ENCODE measurements at places on chromosomes 12 and 14. TPM values are rescaled to one million over a fixed set of nuclear protein-coding genes. Genes with fewer than 3 reads are reported as not detected.

The FBLN5 gene
- total RNA-seq = 35.4 TPM

The NANOG gene
- total RNA-seq = not detected

The SLC25A21 gene
- total RNA-seq = 0.57 TPM

The DPY19L2 gene
- total RNA-seq = 1.8 TPM

The C12orf42 gene
- not detected for total RNA-seq

The CMTM5 gene
- 0.14 TPM for total RNA-seq

The HPD gene
- 2.2 TPM for total RNA-seq

The EXD2 gene
- total RNA-seq = 14.8 TPM

The SIRT4 gene
- 1.00 TPM for total RNA-seq

The SFSWAP gene
- total RNA-seq = 18.8 TPM

The ZNF385A gene
- 0.71 TPM for total RNA-seq

The SLC6A13 gene
- 0.14 TPM for total RNA-seq

The TDRD9 gene
- total RNA-seq = 0.37 TPM

The GPR84 gene
- total RNA-seq = not detected

The RNASE7 gene
- not detected for total RNA-seq

The ERBB3 gene
- total RNA-seq = 0.28 TPM

The NGB gene
- not detected for total RNA-seq

The MGST1 gene
- total RNA-seq = 69.8 TPM

The ACRBP gene
- total RNA-seq = 0.28 TPM

The LTBP2 gene
- 71.0 TPM for total RNA-seq

The KIF26A gene
- total RNA-seq = under 0.01 TPM

The CAPZA3 gene
- 0.14 TPM for total RNA-seq

The GSC gene
- total RNA-seq = 0.71 TPM

The CACNA2D4 gene
- 0.43 TPM for total RNA-seq

The CLEC2B gene
- total RNA-seq = 22.3 TPM

The ITGB7 gene
- total RNA-seq = 0.37 TPM

The TAS2R7 gene
- total RNA-seq = not detected

The BTG1 gene
- 7.1 TPM for total RNA-seq

The SDR9C7 gene
- not detected for total RNA-seq

The CFL2 gene
- total RNA-seq = 107 TPM

The KLHDC1 gene
- 4.0 TPM for total RNA-seq

The RASAL1 gene
- total RNA-seq = not detected

The ZBTB42 gene
- total RNA-seq = 1.00 TPM

The CBX5 gene
- 12.4 TPM for total RNA-seq

The CIDEB gene
- total RNA-seq = 1.8 TPM

The HOXC10 gene
- 0.43 TPM for total RNA-seq

The GRIP1 gene
- 0.65 TPM for total RNA-seq

The SPIC gene
- total RNA-seq = not detected

The PTGDR gene
- total RNA-seq = under 0.01 TPM

The KRT75 gene
- not detected for total RNA-seq

The REC8 gene
- total RNA-seq = 0.85 TPM

The GPX2 gene
- total RNA-seq = not detected
